ENCODE measurements at places on chromosomes 7 and 10.

GRCh38 chr7:118511146-118511545, 286.6 kb downstream of the ANKRD7 start:
- no peak for DNase-seq

DNA sequence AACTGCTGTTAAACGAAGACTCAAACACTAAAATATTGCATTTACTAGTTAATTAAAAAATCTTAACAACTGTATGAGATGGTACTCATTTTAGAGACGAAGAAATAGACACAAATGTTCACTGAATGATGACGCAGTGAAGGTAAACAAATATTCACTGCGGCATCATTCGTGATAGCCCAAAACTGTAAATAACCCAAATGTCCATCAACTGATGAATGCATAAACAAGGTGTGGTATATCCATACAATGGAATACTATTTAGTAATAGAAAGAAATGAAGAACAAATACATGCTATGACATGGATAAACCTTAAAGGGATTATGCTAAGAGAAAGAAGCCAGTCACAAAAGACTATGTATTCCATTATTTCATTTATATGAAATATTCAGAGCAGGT, 51.4 kb downstream of the CDK6 start:
- DNase-seq = no peak

- no peak for DNase-seq
These were observed 204.3 kb downstream of the PTEN start for GRCh38 chr10:88067737-88068136.

DNA sequence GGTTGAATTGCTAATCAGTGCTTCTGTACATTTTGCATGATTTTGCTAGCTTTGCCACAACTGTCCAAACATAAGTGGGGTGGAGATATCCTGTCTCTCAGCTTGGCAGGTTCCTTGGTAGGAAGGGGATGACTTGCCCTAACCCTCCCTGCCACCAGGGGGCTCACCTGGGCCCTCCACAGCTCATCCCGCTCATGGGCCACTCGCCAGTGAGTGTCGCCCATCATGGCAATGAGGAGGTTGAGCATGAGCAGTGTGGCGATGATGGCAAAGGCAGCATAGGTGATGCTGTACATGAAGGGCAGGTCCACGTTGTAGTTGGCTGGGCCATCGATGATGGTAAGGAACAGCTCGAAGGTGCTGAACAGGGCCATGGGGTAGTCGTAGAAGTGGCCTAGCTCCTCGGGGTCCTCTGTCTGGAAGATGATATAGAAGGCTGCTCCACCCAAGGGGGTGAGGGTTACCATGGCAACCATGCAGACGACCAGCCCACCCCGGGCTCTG, 12.2 kb downstream of the TRPV6 start:
- no peak for DNase-seq

- DNase-seq = no peak
These were observed 76.4 kb upstream of the SCIN start for GRCh38 chr7:12493863-12494686.

DNA sequence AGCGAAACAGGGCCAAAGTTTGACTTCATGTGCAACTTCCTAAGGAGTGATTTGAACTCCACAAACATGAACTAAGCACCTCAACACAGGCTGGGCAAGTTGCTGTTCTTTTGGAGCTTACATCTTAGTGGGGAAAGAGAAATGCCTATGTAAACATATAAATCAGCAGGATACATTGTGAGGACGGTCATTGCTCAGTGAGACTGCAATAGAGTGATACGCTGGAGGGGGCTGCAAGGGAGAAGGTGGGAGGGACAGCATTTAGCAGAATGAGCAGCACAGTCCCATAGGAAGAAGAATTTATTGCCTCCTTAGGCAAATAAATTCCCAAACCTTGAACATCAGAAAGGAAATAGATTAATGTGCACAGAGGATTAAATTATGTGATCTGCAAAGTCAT, 90.0 kb downstream of the EGFR start:
- no peak for DNase-seq

DNA sequence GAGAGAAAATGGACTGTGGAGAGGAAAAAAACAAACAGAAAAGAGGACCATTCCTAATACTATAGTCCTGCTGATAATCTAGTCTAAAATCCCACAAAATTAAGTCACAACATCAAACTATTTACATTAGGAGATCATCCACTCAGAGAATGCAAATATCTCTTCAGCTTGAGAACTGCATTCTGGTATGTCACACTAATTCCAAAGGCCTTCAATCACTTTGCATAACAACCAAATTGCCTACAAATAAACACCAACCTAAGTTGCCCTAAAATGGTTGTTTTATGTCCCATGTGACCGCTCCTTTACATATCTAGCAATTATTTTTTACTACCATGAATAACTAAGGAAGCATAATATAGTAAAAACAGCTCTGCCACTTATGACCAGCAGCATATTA, 264.3 kb downstream of the CACNA2D1 start:
- no peak for DNase-seq

DNA sequence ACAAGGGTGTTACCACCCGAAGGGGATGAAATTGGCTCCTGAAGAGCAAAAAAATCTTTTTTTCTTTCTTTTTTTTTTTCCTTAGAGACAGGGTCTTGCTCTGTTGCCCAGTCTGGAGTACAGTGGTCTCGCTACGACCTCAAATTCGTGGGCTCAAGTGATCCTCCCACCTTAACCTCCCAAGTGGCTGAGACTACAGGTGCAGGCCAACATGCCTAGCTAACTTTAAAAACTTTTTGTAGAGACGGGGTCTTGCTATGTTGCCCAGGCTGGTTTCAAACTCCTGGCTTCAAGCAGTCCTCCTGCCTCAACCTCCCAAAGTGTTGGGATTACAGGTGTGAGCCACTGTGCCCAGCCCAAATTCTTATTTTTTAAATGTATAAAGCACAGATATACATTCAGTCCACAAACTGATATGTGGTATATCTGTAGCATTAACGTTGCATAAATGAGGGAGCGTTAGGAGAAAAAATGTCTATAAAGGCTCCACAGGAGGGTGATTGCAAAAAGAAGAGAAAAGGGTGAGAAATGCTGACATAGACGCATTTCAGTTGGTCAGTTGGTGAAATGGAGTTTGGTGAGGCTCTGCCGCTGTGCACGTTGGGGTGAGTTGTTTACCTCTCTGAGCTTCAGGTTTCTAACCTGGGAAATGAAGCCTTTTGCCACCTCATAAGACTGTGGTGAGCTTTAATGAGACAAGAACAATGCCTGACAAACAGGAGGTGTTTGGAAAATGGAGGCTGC, 100.7 kb upstream of the PODXL start:
- DNase-seq = no peak

- no peak for DNase-seq
These were observed 11.6 kb downstream of the DDX56 start for GRCh38 chr7:44561962-44562621.

DNA sequence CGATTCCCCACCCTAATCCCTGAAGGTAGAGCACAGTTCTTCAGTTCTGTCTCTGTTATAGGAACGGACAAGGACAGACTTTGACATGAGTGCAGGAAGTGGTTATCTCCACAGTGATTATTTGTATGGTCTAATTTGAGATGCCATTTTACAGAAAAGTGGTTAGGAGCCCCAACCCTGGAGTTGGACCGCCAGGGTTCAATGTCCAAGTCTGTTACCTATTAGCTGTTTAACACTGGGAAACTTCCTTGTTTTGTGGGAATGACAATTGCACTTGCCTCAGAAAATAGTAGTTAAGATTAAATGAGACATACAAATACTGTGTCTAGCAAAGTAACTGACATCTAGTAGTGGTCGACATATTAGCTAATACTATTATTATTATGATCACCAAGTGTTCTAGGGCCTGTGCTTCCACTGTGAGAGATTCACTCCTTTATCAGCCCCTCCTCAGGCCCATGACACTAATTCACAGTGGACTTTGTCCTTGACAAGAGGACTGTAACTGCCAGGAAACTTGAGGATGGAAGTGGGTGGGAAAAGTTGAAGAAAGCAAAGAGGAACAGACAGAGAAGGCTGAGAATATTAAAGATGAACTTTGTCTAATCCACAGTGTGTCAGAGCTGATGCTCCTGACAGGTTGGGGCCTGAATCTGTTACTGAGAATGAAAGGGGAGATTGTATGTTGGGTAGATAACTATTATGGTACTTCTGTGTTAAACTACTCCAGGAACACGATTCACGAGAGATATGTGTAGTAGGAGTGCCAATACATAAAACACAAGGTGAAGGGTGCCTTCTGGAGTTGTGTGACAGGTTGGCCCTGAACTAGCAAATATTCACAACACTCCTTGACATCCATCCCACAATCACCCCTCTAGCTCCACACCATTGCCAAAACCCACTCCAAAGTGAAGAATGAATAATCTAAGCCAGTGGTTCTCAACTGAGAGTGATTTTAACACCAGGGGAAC, 66.4 kb downstream of the TAC1 start:
- no peak for DNase-seq

DNA sequence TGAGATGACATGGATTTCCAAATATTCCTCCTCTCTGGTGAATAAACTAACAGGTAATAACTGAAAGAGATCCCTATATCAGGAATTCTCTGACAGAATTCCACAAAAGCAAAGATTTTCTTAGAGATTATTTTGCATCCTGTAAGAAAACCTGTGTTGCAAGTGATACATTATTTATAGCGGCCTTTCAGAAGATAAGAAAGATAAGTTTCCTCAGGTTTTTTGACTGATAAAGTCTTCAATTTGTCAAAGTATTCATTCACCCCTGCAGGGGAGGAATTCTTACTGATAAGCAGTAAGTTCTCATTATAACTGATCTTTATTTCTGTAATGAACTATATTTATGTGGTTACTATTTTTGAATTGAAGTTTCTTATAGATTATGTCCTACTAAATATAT, 554.0 kb downstream of the ARL4A start:
- no peak for DNase-seq

DNA sequence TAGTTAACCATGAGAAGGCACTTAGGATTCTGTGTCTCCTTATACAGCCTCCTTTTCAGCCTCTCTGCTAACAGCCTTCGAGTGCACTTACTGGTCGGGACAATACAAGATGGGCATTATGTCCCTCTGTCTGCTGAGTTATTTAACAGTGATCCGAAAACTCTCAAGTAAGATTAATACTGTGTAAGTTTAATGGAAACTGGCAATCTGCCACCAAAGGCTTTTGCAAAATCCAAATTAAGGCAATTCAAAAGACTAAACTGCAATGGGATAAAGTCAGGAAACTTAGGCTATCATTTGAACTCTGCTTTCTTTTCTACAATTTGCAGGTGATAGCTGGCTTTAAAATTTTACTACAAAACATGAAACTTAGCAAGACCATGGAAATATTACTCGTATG, 477.8 kb downstream of the TFEC start:
- DNase-seq = no peak

DNA sequence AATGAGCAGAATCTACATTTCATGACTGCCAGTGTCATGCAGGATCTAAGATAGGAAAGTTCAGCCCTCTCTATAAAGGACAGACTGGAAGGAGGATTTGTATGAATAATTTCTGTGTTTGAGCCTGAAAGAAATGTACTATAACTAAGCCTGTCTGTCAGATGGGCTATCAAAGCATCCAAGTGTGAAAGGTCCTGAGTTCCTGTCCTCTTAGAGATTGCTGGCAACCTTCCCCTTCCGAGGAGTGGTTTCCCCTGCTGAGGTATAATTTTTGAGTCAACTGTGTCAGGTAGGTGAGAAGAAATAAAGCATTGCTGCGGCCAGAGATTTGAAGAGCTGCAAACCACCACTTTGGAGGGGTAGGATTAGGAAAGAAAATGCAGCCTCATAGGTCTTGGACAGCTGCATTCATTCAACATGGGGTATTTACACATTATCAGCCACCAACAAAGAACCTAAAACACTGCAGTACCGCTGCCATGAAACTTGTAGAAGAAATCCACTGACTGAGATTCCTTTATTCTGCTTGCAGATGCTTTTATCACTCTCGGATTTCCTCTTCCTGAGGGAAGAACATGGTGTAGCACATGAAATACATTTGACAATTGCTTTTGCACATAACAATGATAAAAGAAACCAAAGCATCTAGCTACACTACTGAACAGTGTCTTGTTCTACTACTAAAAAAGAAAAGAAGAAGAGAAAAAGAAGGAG, 189.1 kb downstream of the DGKI start:
- DNase-seq = no peak

GRCh38 chr7:46545790-46546189, 624.7 kb upstream of the IGFBP3 start:
- DNase-seq = no peak

- peak; percentile 96 for DNase-seq
These were observed at the start of gene RABGEF1 for GRCh38 chr7:66740302-66740979. Gene RABGEF1, plus strand, starts transcription at chr7:66740733. Its CDS starts 31,167 bp downstream, at chr7:66771900.

DNA sequence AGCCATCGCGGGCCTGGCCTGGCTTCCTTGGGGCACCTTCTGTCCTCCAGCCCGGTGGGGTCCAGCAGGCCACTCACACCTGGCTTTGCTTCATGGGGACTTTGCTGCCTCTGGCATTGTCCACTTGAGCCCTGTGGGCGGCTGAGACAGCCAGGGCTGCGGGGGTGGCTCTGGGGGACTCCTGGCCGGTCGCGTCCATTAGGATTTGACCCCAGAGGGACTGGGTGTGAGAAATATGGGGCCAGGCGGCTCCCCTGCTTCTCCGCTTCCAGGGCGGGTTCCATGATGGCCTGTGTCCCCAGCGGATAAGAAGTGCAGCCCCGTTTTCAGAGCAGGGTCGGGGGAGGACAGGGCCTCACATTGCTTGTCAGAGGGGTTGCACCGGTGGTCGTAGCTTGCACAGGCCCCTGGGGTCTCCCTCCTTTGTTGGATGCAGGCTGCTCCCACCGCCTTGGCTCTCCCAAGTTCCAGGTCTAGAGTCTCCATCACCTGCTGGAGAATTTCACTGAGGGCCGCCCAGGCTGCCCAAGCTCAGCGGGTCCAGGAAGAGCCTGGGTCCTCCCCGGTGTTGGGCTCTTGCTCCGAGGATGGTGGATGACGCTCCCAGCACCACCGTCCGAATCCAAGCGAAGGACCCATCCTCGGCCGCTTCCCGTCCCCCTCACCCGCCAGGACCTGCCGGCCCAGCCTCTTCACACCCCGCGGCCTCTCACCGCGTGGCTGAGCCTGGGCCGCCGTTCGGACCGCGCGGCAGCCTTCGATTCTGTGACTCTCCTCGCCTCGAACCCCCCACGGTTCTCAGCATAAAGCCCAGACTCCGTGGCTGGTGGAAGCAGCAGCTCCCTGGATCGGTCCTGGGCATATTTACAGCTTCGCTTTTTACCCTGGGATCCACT, 140.1 kb downstream of the DYNC2I1 start:
- DNase-seq = no peak

All from stimulated activated naive CD4-positive, alpha-beta T cell (primary cell).